Esophagus squamous epithelium (tissue), 5 donors: ENCODE measurements at places on chromosomes 11 and 22.

DNA sequence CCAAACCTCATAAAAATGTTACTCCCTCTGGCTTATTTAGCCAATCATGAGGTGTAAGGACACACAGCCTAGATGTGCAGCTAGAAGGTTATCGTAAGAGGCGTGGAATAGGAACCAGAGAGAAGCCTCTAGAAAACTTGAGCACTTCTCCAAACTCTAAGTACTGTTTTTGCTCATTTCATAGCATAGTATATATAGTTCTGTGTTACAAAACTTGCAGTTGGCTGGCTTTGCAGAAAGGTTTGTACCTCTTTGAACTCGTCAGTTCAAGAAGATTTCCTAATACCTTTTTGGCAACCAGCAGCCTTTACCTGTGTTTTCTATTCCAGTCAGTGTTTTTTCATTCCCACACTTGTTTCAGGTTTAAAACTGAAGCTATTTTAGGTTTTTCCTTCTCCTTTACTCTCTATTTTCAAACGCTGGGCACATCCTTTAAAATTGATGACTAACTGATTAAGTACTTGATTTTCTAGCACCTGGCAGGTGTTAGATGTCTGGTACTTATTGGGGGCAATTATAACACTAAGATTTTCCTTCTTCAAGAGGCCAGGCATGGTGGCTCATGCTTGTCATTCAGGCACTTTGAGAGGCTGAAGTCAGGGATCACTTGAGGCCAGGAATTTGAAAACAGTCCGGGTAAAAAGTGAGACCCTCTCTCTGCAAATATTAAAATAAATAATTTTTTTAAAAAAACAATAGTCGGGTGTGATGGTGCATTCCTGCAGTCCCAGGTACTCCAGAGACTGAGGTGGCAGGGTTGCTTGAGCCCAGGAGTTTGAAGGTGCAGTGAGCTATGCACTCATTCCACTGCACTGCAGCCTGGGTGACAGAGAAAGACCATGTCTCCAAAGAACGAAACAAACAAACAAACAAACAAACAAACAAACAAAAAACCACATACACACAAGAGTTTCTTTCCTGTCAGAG, 125.2 kb downstream of the LRRC4C start:
- DNase-seq = no peak

- DNase-seq = no peak
These were observed 11.7 kb upstream of the IL2RB start for GRCh38 chr22:37161443-37161842.

- DNase-seq = no peak
These were observed 125.5 kb downstream of the SIK3 start for GRCh38 chr11:116972691-116973090.

- DNase-seq = no peak
These were observed 43.1 kb downstream of the FAM168A start for GRCh38 chr11:73554671-73555320.

- no peak for DNase-seq
These were observed 13.3 kb downstream of the RSPH14 start for GRCh38 chr22:23128269-23129108.
